ENCODE measurements at places on chromosomes 12 and 14.

DNA sequence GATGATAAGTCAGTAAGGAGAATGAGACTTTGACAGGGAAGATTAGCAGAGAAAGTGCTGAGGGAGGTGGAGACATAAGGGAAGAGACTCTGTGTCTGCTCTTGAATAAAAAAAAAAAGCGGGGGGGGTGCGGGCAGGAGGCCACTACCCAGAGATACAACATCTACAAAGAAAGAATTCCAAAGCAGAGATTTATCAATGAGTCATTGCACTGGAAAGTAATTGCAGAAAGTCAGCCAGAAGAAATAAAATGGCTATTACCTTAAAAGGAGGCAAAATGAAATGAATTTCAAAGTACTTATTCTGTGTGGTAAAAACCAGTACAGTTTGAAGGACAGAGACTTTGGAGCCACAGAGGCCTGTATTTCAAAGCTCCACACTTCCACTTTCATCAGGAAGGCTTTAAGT is 267.1 kb upstream of the PRKD1 start:
- no peak for DNase-seq

DNA sequence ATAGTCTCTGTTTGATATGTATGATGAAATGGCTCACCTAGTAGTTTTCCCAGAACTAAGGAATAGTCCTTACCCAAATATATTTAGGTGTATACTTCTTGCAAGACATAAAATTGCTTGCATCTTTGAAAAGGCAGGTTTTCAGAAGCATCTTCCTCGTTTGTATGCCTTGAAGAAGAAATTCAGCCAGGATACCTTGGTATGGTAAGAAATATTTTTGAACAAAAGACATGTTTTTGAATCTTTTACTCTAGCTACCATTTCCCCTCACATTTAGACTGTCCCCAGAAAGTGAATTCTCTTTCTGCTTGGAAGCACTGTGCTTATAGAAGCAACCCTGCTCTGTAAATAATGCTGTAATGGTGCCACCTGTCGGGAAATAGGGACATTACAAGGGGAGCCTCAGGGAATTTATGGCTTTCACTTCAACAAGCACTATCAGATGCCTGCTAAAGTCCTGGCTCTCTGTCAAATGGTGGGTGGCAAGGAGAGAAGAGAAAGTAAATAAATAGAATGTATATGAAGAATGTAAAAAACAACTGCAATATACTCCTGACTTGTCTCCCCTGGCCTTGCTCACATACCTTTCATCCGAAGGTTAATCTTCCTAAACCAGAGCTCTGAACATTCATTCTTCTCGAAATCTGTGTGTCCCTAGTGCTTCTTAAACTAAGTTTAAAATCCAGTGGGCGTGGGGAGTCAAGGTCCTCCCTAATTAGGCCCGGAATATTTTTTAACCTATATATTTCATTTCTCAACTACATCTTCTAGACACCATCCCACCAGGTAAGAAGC is 6.1 kb downstream of the CCDC184 start:
- peak; percentile 83 for DNase-seq

DNA sequence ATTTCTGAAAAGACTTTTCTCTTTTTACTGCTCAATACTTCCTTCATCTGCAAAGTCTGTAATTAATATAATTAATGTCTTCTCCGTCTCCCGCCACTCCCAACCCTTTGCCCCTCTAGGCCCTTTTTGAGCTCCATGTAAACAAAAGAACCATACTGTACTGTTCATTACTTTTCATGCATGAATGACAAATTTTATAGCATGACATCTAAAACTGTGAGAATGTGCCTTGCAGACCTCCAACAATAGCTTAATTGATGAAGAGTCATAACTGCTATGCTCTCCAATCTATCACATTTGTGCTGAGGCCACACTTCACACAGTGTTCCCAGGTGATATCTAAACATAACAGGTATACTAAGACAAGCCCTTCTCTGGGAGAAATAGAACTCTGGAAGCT is 1122.7 kb upstream of the ATXN7L3B start:
- no peak for DNase-seq

GRCh38 chr12:120983759-120984158 is 5.4 kb downstream of the HNF1A start:
- DNase-seq, result no peak

DNA sequence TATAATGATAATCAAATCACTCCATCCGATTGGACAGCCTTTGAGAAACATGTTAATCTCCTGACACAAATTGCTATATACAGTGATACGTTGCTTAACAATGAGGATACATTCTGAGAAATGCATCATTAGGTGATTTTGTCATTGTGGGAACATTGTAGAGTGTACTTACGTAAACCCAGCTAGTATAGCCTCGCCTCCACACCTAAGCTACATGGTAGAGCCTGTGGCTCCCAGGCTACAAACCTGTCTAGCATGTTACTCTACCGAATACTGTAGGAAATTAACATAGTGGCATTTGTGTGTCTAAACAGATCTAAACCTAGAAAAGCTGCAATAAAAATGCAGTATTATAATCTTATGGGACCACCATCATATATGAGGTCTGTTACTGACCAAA is 128.6 kb upstream of the PWP1 start:
- no peak for DNase-seq

DNA sequence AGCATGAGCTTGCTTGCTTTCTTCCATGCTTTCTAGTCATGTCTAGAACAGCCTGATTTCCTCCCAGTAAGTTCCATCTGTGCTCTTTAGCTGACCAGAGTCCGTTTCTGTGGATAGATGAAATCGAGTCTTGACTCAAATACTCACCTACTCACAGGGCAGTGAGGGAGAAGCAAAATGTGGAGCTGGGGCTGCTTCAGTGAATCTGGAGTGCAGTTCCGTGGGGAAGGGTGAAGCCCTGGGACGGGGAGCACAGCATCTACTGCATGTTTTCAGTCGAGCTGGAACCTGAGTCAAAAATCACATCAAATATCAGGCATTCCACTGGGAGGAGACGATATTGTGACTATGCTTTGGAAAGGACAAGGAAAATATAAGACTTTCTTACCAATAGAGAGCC is 70.3 kb upstream of the PRMT8 start:
- DNase-seq, result no peak

- DNase-seq, result no peak
These were observed 33.7 kb upstream of the DLK1 start for GRCh38 chr14:100692859-100693558.

DNA sequence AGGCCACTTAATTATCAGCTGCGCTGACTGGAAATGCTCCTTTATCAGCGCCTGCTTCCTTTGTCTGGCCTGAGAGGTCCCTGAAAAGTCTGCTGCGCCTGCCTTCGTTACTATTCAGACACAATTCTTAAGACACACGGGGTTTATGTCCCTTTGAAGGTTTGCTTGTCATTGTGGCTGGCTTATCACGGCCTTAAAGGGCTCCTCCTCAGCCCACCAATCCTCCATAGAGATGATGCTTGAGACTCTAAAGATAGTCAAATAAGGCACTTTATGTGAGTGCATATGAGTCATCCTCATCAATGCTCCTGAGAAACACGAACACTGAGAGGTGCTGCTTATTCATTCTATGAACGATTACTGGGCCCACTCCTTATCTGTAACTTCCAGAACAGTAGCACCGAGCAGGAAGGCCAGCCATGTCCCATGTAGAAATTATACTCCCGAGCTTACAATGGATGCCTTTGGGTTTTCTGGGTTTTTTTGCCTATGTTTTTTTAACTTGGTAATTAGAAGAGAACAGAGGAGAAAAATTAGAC is 1268.2 kb upstream of the TMEM132C start:
- DNase-seq, result no peak

GRCh38 chr12:26204612-26205289 is 9.4 kb downstream of the SSPN start:
- DNase-seq, result no peak

All from CD4-positive, alpha-beta T cell treated with Interleukin-10 for 1 hour (primary cell).